ENCODE measurements at places on chromosomes 3 and 15.

DNA sequence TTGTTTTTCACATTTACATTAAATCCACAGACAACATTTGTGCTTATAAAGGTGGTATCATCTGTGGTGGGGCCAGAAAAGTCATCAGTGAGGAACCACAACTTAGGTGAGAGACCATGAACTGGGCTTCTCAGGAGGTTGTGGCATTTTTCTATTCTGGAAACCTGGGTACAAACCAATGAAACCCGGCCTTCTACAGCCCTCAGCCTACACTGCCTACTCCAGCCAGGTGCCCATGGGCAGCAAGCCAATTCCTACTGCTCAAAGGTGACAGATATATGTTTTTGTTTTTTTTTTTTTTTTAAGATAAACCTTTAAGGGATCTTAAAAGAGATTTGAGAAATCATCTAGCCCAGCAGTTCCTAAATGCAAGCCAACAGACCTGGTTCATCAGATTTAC, 20.3 kb downstream of the SPG21 start:
- DNase-seq = no peak

- no peak for DNase-seq
Measured at GRCh38 chr3:39122813-39123212, 15.3 kb downstream of the TTC21A start.

GRCh38 chr3:40386213-40386612, 771 bp upstream of the ENTPD3 start:
- DNase-seq = no peak

- DNase-seq = no peak
Measured at GRCh38 chr15:38769492-38769891, 204.9 kb upstream of the RASGRP1 start.

DNA sequence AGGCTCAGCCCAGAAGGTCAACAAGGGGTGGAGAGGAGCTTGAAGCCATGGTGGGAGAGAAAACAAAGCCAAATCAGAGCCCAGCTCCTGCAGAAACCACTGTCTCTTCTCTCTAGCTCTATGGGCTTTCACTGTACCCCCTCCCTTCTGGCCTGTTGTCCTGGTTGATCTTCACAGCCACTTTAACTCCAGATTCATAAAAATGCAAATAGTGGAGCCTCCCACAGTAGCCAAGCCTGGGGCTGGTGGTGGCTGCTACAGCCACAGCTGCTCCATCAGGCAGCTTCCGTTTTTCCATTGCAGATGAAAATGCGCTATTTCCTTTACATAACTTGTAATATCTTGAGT, 20.7 kb upstream of the CAV3 start:
- no peak for DNase-seq

GRCh38 chr15:39720621-39721611, 61.7 kb downstream of the FSIP1 start:
- no peak for DNase-seq

- DNase-seq = no peak
Measured at GRCh38 chr3:154274348-154274747, 49.9 kb downstream of the DHX36 start.
